ENCODE measurements at places on chromosomes 7 and 10. TPM values are rescaled to one million over a fixed set of nuclear protein-coding genes. Genes with fewer than 3 reads are reported as not detected.

Gene A1CF
- total RNA-seq = not detected

GRCh38 chr10:15106352-15107013 lies 9.3 kb downstream of the RPP38 start:
- DNase-seq = peak; percentile 88

DNA sequence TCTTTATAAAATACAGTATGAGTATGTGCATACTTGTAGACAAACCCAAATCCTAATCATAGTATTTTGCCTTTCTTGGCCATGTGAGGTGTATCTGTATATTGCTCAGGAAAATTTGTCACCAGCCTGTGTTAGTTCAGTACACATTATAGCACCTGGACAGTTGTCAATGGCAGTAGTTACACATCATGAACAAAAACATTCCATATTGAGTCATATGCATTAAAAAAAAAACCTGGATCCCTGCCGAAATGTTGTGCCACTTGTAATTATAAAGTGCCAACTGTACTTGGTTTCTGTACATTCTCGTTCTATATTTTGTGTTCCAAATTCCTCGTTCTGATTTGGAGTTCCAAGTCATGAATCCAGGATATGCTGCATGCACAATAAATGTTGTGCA lies 410.4 kb downstream of the INHBA start:
- DNase-seq = no peak

Gene DOCK1
- 57.8 TPM for total RNA-seq

- no peak for DNase-seq
Measured at GRCh38 chr7:77354484-77354883, 61.7 kb downstream of the GSAP start.

- DNase-seq = peak; percentile 32
Measured at GRCh38 chr7:140518370-140519006, 39.2 kb upstream of the MKRN1 start.

Gene AGBL3
- total RNA-seq = 3.2 TPM

DNA sequence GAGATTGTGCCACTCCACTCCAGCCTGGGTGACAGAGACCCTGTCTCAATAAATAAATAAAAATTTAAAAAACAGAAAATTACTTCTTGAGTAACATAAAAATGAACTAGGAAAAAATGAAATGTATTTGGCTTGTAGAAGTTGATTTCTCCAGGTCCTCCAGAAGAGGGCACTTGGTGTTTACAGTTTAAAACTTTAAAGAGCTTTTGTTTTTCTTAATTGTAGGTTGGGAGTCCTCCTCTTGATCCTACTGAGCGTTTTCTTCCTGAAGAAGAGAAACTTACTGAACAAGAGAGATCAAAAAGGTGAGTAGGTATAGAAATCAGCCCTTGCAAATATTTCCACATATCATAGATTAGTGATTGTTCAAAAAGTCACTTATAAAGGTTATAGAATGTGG lies 16.2 kb downstream of the KIFBP start:
- peak; percentile 49 for DNase-seq

DNA sequence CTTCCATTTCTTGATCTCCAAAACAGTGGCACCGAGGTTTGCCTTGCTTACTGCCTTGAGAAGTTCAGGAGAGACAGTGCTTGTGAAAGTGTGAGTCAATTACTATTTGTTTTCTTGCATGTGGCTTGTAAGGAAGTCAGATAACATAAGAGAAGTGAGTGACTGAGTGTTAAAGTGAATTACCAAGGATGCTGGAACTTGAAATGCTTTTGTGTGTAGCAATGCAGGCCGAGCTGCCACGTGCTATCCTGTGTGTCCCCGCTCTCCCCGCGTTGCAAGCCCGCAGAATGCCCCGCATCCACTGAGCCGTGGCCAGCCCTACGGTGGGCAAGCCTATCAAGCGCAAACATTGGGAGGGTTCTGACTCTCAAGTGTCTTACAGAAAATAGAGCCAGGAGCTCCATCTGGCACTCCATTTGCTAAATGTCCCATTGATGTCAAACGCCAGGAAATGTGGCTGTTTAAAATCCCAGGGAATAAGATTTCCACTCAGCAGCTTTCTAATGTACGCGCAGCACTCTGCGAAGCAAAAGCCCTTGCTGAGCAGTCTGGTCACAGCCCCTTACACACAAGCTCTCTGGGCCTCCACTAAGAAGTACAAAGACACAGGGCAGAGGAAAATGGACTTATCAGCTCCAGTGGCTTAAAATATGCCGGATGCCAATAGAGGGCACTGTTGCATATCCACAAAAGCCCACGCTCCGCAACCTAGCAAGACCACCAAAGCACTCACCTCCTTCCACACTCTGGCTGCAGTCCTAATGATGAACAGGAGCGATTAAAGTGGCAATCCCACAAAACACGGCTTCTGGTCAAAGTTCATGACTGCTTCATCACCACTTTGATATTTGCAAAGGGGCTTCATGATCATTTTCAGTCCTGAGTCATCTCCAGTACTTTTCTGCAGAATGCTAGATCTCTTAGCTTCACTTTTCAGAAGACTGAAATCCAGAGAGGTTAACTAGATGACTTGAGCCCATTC lies 158.0 kb upstream of the ITGB1 start:
- DNase-seq = peak; percentile 82

DNA sequence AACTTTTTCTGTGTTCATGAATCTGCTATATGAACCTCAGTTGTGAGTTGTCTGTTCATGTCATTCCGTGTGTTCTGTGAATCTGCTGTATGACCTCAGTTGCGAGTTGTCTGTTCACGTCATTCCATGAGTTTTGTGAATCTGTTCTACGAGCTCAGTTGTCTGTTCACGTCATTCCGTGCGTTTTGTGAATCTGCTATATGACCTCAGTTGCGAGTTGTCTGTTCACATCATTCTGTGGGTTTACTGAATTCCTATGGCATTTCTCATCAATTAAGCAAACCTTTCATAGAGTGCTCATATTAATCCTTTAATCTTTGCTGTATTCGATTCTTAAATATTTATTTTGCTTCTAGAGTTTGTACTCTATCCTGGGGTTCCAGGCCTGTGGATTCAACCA lies 150.6 kb downstream of the DIP2C start:
- no peak for DNase-seq

GRCh38 chr7:104878577-104878976 lies 135.4 kb upstream of the KMT2E start:
- no peak for DNase-seq

GRCh38 chr10:6255548-6256061 lies 52.9 kb downstream of the PFKFB3 start:
- no peak for DNase-seq

DNA sequence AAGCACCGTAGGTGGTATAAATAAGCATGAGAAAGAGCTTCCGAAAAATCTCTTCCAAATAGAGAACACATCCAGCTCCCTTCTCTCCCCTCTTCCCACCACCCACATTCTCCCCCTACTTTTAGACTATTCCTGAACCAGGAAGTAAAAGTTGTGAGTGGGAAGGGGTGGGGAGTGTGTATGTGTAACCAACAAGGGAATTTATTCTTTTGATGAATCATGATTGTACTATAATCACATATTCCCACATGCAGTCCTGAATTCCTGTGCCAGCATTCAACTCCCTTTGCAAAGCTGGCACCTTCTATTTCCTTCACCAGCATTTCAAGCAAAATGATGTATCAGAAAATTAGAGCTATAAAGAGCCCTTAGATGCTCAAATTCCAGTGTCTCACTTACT lies 230.6 kb upstream of the CHRM2 start:
- peak; percentile 31 for DNase-seq

GRCh38 chr7:138595454-138595853 lies 105.7 kb downstream of the SVOPL start:
- DNase-seq = no peak

DNA sequence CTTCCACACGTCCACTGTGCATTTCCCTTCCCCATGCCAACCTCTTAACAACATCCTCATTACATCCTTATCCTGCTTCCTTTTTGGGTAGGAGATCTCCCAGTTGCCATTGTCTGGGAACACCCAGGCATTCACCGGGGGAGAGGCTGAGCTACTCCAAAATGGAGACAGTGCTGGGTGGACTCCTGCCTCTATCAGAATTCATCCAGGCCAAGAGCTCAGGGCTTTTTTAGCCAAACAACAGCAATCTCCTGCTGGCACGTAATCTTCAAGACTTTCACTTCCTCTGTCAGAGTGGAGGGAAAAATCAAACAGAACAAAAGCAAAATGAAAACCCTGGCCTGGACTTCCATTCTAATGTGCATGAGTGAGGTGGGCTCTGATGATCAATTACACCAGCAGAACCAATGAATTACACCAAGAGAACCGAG lies 245.0 kb downstream of the PRPF18 start:
- DNase-seq = no peak

DNA sequence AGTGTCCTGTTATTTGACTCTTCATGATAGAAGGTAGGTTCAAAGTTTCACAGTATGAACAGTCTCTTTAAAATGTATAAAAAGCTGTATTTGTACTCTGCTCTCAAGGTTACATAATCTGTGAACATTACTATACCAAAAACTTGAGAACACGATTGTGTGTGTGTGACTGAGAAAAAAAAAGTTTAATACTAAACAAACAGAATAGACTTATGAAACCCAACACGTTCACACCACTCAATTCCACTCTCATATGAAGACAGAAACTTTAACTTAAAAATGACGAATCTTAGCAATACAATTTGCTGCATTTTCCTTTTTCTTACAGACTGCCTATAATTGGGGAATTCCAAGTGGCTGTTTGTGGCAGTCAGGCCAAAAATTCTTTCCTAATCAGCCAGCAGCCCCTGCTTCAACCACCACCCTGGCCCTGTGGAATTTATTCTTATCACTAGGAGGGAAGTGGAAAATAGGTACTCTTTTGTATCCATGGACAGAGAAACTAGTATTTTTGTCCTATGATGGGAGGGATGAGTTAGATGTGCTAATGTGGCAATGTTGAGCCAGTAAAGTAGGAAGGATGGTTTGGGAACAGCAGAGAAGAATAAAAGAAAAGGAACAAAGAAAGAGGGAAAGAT lies 42.8 kb downstream of the MINDY3 start:
- DNase-seq = no peak

- DNase-seq = no peak
Measured at GRCh38 chr10:102069071-102069470, 3.9 kb downstream of the HPS6 start.

DNA sequence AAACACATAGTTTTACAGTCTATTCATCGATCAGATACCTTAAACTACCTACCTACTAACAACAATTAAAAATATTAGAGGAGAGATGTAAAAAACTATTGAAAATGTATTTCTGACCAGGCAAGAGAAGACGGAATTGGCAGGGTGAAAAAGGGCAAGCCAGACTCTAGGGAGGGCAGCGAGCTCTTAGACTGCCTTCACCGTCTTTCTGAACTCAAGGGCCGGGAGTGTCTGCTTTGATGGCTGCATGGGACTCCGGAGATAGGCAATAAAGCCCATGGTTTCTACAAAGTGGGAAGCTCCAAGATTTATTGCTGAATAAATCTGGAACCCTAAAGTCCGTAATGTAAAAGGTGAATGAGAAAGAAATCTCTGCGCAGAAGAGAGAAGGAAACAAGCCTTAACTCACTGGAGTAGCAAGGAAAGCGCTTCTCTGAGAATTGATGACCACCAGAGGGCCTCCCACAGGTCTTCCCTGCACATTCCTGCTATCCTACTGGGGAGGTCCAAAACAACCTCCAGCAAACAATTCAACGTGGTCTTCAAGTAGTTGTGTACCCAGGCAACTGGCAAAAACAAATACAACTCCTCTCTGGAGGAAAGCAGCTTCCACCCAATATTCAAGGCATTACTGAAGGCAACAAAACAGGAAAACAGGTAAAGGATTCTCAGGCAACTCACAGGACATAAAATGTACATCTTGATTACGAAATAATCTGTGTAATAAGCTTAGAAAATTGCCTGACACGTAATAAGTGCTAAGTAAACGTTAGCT lies 181.3 kb downstream of the SDK1 start:
- peak; percentile 91 for DNase-seq

Gene ELMO1
- total RNA-seq = 24.9 TPM

GRCh38 chr10:78004215-78005026 lies 24.9 kb downstream of the POLR3A start:
- DNase-seq = no peak

GRCh38 chr10:115335366-115335765 lies 242.2 kb downstream of the ATRNL1 start:
- no peak for DNase-seq

Gene AKR1C1
- 2.9 TPM for total RNA-seq

Gene HSPA12A
- total RNA-seq = 5.2 TPM

- peak; percentile 31 for DNase-seq
Measured at GRCh38 chr7:119472408-119473038, 800.5 kb upstream of the KCND2 start.

Measured in GM23338 (cell line).